Hematopoietic multipotent progenitor cell treated with erythropoietin and hydrocortisone succinate and interleukin-3 and kit ligand, for 8 days (in vitro differentiated cells): ENCODE measurements at places on chromosomes 7 and 10.
A peak's percentile ranks its signal among the peaks of the same experiment; 100 is the strongest.

DNA sequence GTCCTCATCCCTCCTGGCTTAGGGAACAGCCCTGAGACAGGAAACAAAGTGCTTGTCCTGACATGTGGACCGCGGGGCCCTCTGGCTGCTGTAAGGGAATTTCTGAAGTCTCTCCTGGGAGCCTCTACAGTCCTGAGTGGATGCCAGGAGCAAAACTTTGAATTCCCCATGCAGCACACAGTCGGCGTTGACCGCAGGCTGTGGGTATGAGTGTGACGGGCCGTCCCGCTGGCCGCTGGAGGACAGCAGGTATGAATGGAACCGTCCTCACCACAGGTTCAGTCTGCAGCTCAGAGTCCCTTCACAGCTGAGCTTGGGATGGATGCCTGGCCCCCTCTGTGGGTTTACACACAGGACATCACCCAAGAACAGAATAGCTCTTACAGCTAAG lies 94.9 kb downstream of the GPR26 start:
- no peak for DNase-seq

GRCh38 chr10:71045936-71046335 lies 157.6 kb upstream of the PCBD1 start:
- no peak for DNase-seq

DNA sequence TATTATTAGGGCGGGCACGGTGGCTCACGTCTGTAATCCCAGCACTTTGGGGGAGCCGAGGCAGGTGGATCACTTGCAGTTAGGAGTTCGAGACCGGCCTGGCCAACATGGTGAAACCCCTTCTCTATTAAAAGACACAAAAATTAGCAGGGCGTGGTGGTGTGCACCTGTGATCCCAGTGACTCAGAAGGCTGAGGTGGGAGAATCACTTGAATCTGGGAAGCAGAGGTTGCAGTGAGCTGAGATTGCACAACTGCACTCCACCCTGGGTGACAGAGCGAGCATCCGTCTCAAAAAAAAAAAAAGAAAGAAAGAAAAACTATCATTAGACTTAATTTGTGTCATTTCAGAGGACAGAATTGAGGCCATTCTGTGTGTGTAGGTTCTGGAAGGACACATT lies 752.7 kb upstream of the GALNT17 start:
- no peak for DNase-seq

DNA sequence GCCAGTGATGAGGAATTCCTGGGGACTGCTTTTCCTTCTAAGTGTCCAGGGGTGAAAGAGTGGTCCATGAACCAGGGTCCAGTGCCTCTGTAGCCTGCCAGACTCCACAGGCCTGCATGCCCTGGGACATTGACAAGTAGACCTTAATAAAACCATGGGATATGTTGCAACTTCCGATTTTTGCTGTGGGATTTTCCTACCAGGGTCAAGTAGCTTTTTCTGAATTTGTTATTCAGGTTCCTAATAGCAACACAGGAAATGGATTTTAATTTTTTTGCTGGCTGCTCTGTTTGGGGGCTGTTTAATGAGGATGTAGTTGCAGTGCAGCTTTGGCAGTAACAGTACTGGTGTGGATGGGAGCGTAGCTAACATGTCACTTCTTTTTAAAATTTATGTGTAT lies 42.1 kb downstream of the WBP1L start:
- no peak for DNase-seq

- DNase-seq = peak; percentile 60
These were observed 124.9 kb downstream of the ELFN1 start for GRCh38 chr7:1794888-1795542.
